GM18507 (cell line): ENCODE measurements at places on chromosomes 16 and 17.

DNA sequence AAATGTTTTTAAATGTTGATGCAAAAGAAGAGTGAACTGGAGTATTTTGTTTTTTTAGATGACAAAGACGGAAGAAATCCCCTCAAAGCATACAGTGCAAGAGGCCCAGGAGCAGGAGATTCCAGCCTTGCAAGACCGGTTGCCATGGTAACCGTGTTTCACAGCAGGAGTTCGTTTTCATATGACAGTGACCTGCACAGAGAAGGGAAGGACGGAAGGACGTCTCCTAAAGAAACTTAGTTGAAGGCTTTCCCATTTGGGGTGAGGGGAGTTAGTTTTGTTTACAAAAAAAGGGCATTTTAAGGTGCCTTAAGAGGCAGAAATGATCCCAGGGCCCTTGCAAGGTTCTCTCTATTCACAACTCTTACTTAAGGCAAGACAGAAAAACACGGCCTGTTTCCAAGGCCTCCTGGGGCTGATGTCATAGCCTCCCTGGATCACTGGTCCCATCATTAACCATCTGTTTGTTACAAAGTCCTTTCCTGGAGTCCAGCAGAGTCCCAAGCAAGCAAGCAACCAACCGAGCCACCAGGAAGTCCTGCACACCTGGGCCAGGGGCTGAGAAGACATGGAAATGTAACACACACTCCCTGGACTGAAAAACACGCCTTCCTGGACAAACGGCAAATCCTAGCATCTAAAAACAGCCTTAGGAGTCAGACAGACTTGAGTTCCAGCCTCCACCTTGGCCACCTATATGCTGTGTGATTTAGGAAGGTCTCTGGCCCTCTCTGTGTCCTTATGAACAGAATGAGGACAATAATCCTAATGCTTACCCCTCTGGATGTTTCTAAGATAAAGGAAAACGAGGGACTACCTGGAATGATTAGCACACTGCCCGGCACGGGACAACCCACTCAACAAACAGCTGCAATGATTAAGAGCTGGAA lies 30.3 kb upstream of the RPH3AL start:
- no peak for DNase-seq

- DNase-seq: no peak
Measured at GRCh38 chr16:6644916-6645315, 687.7 kb upstream of the RBFOX1 start.

GRCh38 chr17:48642843-48643696 lies 16.9 kb upstream of the HOXB9 start:
- DNase-seq: no peak

DNA sequence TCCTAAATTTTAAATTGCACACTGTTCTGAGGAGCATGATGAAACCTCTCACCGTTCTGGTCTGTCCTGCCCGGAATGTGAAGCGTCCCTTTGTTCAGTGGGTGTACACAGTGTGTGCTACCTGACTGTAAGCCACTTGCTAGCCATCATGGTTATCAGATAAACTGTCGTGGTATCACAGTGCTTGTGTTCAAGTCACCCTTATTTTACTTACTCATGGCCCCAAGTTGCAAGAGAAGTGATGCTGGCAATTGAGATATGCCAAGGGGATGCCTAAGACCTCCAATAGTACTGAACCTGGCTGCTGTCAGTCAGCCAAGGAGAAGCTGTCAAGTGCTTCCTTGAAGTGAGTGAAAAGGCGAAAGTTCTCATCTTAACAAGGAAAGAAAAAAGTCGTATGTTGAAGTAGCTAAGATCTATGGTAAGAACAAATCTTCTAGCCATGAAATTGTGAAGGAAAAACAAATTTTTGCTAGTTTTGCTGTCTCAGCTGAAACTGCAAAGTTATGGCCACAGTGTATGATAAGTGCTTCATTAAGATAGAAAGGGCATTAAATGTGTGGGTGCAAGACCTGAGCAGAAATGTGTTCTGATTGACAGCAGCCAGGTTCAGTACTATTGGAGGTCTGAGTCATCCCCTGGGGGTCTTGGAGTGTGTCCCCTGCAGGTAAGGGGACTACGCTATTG lies 5.8 kb downstream of the PIK3R6 start:
- no peak for DNase-seq

DNA sequence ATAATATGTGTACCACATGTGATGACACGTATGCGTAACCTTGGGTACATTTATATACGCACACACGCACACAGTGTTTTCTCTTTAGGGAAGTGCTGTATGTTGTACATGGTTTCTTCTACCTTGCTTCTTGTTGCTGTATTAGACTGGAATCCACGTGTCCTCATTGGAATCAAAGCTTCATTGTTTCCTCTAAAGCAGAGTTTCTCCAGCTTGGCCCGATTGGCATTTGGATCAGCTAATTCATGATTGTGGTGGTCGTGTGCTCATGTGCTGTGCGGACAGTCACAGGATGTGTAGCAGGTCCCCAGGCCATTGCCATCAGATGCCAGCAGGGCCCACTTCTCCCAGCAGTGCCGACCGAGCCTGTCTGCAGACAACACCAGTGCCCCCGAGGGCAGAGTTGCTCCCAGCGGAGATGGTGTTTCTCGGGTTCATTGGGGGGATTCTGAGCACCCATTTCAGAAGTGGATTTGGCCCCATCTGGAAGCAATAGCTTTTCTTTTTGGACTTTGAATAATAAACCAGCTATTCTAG lies 148.4 kb downstream of the RPTOR start:
- DNase-seq: no peak

GRCh38 chr17:48597778-48598631 lies 4.4 kb upstream of the HOXB5 start:
- DNase-seq: no peak

DNA sequence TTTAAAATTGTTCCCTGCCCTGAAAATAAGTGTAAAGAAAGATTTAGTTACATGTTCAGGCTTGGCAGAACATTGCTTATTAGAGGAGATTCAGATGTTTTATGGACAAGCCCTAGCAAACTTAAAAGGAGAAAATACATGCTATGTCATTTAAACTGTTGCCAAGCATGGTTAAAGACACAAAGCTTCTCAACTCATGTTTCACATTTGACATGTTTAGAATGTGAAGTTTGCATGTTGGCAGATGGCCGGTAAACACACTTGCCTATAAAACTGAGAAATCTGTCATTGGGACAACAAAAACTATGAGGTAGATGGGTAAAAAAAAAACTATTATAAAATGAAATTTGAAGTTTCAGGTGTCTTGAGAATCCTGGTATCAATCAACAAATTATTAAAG lies 5.8 kb downstream of the KRTAP29-1 start:
- DNase-seq: no peak

DNA sequence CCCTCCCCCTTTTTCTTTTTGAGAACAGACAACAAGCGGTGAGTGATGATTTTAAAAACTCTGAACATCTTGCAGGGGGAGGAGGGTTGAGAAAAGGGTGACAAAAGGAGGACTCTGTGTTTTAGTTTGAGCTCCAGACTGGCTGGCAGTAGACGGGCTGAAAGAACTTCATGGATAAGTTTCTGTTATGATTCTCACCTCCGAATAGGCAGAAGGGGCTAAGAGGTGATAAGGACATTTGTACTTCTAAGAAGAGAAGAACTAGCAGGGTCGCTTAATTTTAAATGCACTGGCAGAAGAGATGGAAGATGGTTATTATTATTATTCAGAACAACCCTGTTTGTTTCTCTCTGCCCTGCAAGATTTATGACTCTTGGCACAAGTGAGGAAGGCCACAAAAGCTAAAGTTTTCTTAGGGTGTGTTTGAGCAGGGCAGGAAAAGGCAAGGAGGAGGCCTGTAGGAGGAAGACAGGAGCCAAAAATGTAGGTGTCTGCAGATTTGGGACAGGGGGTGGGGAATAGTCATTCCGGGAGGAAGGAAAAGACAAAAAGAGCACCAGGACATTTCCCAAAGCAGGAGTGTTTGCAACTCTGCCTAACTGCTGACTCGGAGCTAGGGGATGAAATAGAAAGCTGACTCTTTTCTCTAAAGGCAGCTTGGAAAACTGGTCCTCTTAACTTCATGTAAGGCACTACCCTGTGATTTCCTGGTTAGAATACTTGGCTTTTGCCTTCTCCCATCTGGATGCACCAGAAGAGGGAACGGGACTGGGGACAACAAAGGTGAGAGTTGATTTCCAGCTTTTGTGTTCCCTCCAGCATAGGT lies 11.9 kb upstream of the HOXB2 start:
- DNase-seq: no peak

DNA sequence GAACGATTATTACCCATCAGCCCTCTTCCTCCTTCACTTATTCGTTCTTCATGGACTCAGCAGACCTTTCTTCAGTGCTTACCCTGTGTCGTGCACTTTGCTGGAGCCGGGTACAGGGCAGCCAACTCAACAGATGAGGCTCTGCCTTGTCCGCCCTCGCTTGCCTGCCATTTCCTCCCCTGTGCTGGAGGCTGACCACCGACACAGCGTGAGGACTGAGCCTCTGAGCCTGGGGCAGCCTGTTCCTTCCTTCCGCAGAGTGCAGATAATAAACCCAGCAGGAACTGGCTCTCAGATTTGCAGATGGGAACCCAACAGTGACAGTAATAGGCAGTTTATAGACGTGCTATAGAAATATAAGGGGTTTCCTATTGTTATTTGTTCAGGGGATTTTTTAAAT lies 7.0 kb upstream of the SLC39A11 start:
- DNase-seq: no peak

DNA sequence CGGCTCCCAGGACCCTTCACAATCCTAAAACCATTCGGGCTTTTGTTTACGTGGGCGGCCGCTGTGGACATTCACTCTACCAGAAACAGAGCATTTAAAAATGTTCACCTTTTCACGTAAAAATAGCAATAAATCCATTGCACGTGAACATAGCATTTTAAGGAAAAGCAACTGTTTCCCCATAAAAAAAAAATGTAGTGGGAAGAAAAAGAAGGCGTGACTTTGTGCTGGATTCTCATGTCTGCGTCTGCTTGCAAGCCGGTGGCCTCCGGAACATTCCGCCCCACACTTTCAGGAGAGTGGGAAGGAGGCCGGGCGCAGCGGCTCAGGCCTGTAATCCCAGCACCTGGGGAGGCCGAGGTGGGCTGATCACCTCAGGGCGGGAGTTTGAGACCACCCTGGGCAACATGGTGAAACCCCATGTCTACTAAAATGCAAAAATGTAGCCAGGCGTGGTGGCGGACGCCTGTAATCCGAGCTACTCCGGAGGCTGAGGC lies 13.4 kb upstream of the GNG13 start:
- no peak for DNase-seq

DNA sequence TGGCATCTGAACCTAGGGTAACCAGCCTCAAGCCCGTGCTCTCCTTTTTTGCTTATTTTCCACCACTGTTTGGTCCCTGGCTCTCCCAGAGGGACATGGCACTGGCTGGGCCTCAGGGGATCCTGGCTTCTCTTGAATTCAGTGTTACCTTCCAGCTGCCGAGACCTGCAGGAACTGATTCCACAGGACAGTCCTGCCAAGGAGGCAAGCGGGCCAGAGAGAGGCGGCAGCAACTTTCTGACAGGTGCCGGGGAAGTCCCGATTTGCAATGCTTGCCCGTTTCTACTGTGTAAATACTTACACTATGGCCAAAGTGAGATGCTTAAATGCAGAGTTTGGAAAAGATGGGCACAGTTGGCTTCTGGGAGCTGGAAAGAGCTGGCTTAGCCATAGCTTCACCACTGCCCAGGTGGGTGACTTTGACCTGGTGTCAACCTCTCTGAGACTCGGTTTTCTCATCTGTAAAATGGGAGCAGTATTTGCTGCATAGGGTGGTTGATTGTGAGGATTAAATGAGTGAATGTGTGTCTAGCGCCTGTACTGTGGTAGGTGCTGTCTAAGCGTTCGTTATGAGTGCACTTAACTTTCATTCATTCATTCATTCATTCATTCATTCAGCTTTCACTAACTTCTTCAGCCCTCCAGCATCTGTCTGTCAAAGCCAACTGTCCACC lies 124.9 kb downstream of the CMIP start:
- no peak for DNase-seq

DNA sequence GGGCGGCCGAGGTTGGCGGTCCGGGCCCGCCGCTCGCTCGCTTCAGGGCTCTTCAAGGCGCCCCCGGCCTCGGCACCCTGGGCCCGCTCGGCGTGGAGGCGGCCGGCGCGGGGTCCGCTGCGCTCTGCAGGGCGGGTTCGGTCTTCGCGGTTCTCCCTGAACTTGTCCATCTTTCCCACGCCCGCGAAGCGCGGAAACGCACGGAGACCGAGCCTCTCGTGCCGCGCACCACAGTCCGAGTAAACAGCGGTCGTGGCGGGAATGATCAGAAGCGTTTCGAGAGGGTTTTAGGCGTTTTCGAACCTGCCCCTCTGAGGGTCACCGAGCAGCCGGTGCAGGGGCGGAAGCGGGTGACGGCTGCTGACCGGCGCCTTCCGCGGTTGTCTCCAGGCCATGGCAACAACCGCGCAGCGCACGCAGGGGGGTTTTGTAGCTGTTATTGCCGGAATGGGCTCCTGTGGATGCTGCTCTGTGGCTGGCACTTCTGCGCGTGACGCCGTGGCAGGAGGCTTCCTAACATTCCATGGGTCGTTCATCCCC lies 414 bp downstream of the NARF start:
- no peak for DNase-seq

GRCh38 chr17:43529947-43530287 lies 16.2 kb downstream of the ETV4 start:
- no peak for DNase-seq

DNA sequence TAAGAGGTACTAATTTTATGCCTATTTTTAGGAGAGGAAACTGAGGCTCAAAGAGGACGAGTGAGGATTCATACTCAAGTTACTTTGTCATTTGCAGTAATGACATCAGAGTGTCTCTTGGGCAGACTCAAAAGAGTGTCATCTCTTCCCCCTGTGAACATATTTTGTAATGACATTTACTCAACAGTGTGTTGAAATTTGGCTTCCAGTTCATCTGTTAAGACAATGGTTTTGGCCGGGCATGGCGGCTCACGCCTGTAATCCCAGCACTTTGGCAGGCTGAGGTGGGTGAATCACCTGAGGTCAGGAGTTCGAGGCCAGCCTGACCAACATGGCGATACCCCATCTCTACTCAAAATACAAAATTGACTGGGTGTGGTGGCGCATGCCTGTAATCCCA lies 28.9 kb downstream of the WFDC1 start:
- DNase-seq: no peak

DNA sequence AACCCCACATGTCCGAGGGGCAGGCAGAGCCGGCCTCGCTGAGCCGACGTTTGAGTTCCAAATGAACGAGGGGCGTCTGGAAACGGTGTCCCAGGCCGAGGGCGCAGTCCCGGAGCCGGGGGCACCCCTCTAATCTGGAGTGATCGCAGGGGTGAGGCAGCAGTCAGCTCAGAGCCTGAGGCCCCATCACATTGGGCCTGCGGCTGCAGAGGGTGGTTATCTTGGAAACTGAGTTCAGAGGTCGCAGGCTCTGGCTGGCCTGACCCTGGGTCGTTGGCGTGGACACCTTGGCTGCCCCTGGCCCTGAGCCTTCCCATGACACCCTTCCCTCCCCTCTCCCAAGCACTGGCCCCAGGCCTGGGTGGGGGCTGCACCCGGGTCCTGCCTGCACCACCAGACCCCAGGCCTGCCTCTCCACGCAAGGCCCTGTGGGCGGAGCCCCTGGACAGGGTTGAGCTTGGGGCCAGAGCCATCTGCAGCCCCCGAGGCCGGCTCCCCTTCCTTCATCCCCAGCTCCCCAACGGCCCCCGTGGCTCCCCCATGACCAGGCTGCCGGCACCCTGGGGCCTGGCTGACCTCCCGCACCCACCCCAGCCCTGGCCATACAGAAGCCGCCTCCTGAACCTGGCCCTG lies 45.6 kb downstream of the ZFPM1 start:
- DNase-seq: no peak

- no peak for DNase-seq
Measured at GRCh38 chr16:9159839-9160550, 68.6 kb downstream of the HAPSTR1 start.

GRCh38 chr17:12545877-12546513 lies 119.7 kb upstream of the MYOCD start:
- peak; percentile 11 for DNase-seq

- DNase-seq: no peak
Measured at GRCh38 chr16:57297856-57298255, 13.4 kb upstream of the PLLP start.
